Metanephros (tissue), 2 donors: ENCODE measurements at places on chromosomes 12 and 14. TPM values are rescaled to one million over a fixed set of nuclear protein-coding genes. Genes with fewer than 3 reads are reported as not detected.

The KLHL33 gene
- 1.5 TPM for total RNA-seq

The GLIPR1L1 gene
- total RNA-seq = not detected

The C12orf50 gene
- total RNA-seq = not detected

The ATG101 gene
- total RNA-seq = 21.0 TPM

The ART4 gene
- total RNA-seq = 2.7 TPM
